GM12891 (cell line): ENCODE measurements at places on chromosomes 16 and 17.

DNA sequence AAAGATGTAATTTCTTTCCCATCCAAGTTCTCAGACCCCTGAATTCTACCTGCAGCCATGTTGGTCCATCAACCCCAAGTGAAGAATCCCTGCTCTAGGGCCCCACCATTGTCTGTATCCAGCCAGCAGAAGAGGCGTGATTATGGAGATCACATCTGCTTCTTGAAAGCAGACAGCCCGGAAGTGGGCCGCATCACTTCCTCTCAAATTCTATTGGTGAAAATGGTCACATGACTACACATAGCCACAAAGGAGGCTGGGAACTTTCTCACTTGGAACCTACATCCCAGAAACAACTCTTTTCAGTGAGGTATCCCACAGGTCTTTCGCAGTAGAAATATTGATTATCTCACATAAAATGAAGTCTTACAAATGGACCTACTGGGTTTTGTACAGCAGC, 40.1 kb downstream of the IL4R start:
- DNase-seq: no peak

GRCh38 chr17:13736916-13737315, 135.2 kb upstream of the HS3ST3A1 start:
- no peak for DNase-seq

GRCh38 chr16:54957403-54958166, 26.9 kb downstream of the IRX5 start:
- DNase-seq: no peak

- DNase-seq: no peak
Measured at GRCh38 chr17:6170349-6170748, 100.2 kb downstream of the WSCD1 start.

- DNase-seq: no peak
Measured at GRCh38 chr17:74963656-74964055, 8.9 kb downstream of the HID1 start.

DNA sequence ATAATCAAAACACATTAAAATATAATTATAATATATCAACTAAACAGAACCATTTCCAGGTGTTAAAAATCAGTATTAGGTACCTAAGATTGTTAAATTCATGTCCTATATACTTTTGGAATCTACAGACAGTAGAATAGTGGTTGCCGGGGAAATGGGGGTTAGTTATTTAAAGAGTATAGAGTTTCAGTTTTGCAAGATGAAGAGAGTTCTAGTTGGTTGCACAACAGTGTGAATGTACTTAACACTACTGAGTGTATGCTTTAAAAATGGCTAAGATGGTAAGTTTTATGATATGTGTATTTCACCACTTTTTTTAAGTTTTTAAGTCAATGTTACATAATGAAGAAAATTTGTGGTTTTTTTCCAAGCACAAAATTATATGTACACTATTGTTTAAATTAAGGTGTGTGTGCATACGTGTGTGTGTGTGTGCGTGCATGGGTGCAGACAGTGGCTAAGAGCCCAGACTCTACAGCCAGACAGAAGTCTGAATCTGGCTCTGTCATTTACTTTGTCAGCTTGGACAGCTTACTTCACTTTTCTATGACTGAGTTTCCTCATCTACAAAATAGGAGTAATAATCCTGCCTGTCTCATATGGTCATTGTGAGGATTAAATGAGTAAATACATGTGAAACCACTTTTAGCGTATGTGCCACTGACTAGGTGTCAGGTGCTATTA, 25.3 kb upstream of the PHAF1 start:
- no peak for DNase-seq

- DNase-seq: no peak
Measured at GRCh38 chr17:8674344-8675305, 44.1 kb upstream of the MYH10 start.
